ENCODE measurements at places on chromosomes 7 and 10.
A peak's percentile ranks its signal among the peaks of the same experiment; 100 is the strongest.

DNA sequence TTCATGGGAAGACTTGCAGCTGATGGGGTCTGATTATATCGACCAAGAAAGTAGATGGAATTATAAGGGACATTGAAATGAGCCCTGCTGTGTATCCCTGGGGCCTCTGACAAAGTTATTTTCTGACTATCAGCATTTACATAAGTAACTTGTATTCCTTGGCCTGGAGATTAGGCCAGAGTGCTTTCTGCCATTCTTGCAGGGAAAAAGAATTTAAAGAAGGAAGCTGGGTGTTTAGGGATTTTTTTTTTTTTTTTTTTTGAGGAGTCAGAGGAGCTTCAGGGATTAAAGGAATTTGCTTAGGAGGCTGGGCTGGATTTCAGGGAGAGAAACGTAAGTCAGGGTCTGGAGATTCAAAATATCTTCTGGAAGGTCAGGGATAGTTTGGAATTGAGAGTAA, 4.6 kb downstream of the SPAM1 start:
- H3K36me3 ChIP-seq: no peaks in the 10 kb centered on the region
- H3K4me1 ChIP-seq: no peaks in the 10 kb centered on the region
- H3K27me3 ChIP-seq: no peaks in the 10 kb centered on the region
- DNase-seq: no peak
- no peak overlapping the region for H3K4me3 ChIP-seq

GRCh38 chr10:43137717-43138020, 576 bp upstream of the CSGALNACT2 start:
- peak overlapping the region; percentile 91 for H3K27ac ChIP-seq
- no peak for DNase-seq
- H3K36me3 ChIP-seq: no peaks in the 10 kb centered on the region
- no peaks in the 10 kb centered on the region for H3K27me3 ChIP-seq
- H3K4me3 ChIP-seq: peak overlapping the region; percentile 76
- peaks cover 36% of the 10 kb centered on the region for H3K4me1 ChIP-seq

GRCh38 chr7:105677817-105678573, 96.7 kb upstream of the EFCAB10 start:
- H3K4me1 ChIP-seq: peaks cover 63% of the 10 kb centered on the region
- H3K36me3 ChIP-seq: no peaks in the 10 kb centered on the region
- no peak for DNase-seq

DNA sequence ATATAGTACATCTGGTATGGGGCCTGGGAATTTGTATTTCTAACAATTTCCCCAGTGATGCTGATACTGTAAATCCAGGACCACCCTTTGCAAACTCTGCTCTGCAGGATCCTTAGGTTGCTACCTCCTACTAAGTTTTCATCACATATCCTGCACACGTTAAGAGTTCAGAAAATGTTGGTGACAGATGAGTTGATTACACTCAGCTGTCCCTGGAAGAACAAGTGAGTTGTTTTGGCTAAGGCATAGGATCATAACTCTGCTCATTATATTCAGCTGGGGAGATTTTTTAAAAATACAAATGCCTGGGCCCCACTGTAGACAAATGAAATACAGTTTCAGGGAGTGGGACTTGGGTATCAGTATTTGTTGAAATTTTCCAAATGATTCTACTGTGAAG, 274.6 kb upstream of the HABP2 start:
- H3K36me3 ChIP-seq: no peaks in the 10 kb centered on the region
- no peak for DNase-seq
- H3K27me3 ChIP-seq: no peaks in the 10 kb centered on the region
- no peak overlapping the region for H3K4me3 ChIP-seq

- DNase-seq: no peak
- H3K27me3 ChIP-seq: no peaks in the 10 kb centered on the region
- H3K36me3 ChIP-seq: no peaks in the 10 kb centered on the region
These were observed 276.9 kb downstream of the CSTF2T start for GRCh38 chr10:51422311-51423120.

- no peaks in the 10 kb centered on the region for H3K4me1 ChIP-seq
- no peaks in the 10 kb centered on the region for H3K27me3 ChIP-seq
- DNase-seq: no peak
- no peaks in the 10 kb centered on the region for H3K36me3 ChIP-seq
- no peak overlapping the region for H3K4me3 ChIP-seq
- no peak overlapping the region for H3K27ac ChIP-seq
These were observed 383.5 kb upstream of the VWC2 start for GRCh38 chr7:49389871-49390479.

GRCh38 chr10:110425684-110426293, 71.9 kb upstream of the DUSP5 start:
- H3K27ac ChIP-seq: no peak overlapping the region
- H3K27me3 ChIP-seq: no peaks in the 10 kb centered on the region
- no peaks in the 10 kb centered on the region for H3K36me3 ChIP-seq
- no peak overlapping the region for H3K4me3 ChIP-seq

DNA sequence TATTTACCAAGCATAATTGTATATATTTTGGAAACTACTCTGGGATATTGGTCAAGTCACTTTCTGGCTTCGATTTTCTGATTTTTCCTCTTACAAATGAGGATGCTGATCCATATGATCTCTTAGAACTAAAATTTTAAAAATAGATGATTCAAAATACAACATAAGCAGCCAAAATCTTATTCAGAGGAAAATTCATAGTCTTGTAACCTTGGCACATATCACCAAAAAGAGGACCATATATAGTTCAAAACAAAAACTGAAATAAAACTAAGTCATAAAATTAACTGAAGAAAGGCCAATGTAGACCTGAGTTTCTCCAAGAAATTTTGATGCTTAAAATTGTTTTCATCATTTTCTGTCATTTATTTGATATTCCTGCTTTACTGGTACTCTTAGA, 768.3 kb downstream of the SORCS3 start:
- no peak overlapping the region for H3K4me3 ChIP-seq
- no peaks in the 10 kb centered on the region for H3K36me3 ChIP-seq
- H3K27ac ChIP-seq: no peak overlapping the region
- no peaks in the 10 kb centered on the region for H3K27me3 ChIP-seq
- no peaks in the 10 kb centered on the region for H3K4me1 ChIP-seq

GRCh38 chr7:5005066-5005465, 40.6 kb upstream of the RBAK start:
- no peak overlapping the region for H3K27ac ChIP-seq
- no peak for DNase-seq
- peaks cover 7% of the 10 kb centered on the region for H3K36me3 ChIP-seq
- H3K4me3 ChIP-seq: no peak overlapping the region
- H3K4me1 ChIP-seq: no peaks in the 10 kb centered on the region
- H3K27me3 ChIP-seq: no peaks in the 10 kb centered on the region

DNA sequence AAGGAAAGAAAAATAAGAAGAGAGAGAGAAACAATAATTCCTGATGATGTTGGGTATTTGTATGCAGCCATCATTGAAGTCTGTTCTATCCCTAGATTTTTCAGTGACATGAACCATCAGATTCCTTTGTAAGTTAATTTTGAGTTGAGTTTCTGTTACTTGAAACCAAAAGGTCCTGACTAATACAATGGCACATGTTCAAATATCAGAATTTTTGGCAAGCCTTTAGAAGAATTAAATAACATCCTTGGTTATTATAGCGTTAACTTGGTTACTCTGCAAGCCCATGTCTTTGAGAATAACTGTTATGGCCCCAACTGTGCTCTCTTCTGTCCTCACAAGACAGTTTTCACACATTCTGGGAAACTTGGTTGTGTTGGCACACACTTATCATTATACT, 66.5 kb downstream of the SYPL1 start:
- H3K36me3 ChIP-seq: no peaks in the 10 kb centered on the region
- H3K4me3 ChIP-seq: no peak overlapping the region
- no peak overlapping the region for H3K27ac ChIP-seq
- peaks cover 50% of the 10 kb centered on the region for H3K4me1 ChIP-seq

DNA sequence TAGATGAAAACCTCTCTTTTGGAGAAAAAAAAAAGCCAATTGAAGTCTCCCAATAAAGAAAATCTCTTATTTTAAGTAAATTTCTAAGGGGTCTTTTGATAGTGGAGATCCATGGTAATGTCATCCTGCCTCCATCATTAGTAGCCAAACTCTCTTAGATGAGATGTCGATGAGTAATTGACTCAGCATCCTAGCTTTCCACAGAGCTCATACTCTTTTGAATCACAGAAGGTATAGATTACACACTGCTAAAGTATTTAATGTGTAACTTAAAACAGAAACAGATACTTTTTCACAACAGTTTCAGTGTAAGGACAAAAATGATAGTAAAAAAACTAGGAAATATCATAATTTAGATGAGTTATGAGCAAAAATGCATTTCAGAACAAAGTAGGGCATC, 19.4 kb downstream of the MAGI2 start:
- H3K4me1 ChIP-seq: no peaks in the 10 kb centered on the region
- H3K36me3 ChIP-seq: no peaks in the 10 kb centered on the region
- no peak for DNase-seq
- no peak overlapping the region for H3K27ac ChIP-seq
- H3K27me3 ChIP-seq: no peaks in the 10 kb centered on the region

DNA sequence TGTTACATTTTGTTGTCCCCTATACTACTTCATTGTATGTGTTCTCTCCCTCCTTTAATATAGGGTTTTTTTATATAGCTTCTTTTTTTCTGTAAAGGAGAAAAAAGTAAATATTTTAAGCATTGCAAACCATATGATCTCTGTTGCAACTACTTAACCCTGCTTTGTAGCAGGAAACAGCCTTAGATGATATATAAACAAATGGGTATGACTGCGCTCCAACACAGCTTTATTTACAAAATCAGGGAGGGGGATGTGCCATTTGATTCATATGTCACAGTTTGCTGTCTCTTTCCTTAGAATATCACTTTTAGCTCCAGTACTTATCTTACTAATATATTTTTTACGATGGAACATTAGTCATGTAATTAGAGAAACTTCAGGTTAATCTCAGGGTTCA, 155.2 kb upstream of the GNAI1 start:
- no peak for DNase-seq
- no peak overlapping the region for H3K4me3 ChIP-seq
- no peaks in the 10 kb centered on the region for H3K4me1 ChIP-seq
- H3K27me3 ChIP-seq: no peaks in the 10 kb centered on the region
- no peak overlapping the region for H3K27ac ChIP-seq

DNA sequence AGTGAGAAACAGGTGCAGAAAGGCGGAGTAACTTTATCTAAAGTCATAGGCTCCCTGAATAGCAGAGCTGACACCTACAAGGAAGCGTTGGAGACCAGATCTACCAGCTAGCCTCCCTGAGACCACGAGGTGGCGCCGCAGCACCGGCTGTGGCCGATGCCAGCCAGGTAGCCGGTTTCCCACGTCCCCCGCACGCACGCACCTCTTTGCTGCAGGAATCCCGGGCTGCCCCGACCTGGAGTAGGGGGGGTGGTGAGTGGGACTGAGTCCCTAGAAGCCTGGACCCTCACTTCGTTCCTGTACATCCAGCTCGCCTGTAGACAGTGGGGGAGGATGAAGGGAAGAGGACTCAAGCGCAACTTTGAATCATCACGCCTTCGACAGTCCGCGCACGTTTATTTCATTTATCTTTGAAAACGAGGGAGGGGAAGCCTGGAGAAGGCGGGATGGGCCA, 3.7 kb downstream of the ELOVL3 start:
- H3K27me3 ChIP-seq: peaks cover 25% of the 10 kb centered on the region
- peaks cover 44% of the 10 kb centered on the region for H3K4me1 ChIP-seq
- no peaks in the 10 kb centered on the region for H3K36me3 ChIP-seq
- peak; percentile 93 for DNase-seq

DNA sequence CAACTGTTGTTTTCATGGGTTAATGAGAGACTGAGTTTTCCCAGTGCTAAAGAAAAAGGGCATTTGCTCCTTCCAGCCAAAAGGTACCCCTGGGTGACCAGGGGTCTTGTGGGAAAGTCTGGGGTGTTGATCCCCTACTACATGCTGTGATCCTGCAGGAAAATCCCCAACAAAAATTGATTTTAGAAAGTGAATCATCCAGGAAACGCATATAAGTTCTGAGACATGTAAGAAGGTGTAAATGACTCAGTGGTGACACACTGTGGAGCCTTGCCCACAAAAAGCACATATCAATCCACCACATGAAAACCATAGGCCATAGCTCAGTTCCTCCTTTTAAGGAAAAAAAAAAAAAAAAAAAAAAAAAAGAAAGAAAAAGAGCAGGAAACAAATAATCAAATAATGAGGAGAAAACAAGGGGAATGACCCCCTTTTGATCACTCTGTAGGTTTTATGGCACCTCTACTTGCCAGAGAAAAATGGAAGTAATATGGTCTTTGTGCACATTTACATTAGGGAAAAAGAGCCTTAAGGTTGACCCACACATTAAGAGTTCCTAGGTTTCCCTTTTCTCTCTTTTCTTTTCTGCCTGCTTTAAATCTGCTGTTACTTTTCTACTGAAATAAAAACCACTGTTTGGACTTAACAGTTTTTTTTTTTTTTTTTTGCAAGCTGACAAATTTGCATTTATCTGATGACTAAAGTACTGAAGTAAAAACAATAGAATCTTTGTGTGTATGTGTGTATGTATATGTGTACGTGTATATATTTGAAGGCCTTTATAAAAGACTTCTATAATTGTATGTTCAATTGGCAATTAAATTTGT, 386.0 kb downstream of the KIF20B start:
- H3K4me3 ChIP-seq: no peak overlapping the region
- H3K4me1 ChIP-seq: no peaks in the 10 kb centered on the region
- no peaks in the 10 kb centered on the region for H3K36me3 ChIP-seq
- no peak for DNase-seq
- no peaks in the 10 kb centered on the region for H3K27me3 ChIP-seq

DNA sequence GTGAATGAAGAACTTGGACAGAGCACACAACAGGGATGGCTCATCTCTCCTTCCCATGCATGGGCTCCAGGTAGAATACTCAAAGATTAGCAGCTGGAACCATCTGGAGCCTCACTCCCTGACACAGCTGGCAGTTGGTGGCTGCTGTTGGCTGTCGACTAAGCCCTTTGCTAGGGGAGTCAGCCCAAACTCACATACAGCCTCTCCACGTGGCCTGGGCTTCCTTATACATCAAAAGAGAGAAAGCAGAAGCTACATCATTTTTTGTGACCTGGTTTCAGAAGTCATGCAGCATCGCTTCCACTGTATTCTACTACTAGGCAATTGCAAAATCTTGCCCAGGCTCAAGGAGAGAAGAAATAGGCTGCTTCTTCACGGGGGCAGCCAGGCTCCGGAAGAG, 24.4 kb downstream of the ASNS start:
- no peak for DNase-seq
- no peaks in the 10 kb centered on the region for H3K27me3 ChIP-seq
- no peaks in the 10 kb centered on the region for H3K36me3 ChIP-seq
- no peaks in the 10 kb centered on the region for H3K4me1 ChIP-seq

GRCh38 chr7:118327174-118327573, 102.7 kb downstream of the ANKRD7 start:
- no peaks in the 10 kb centered on the region for H3K36me3 ChIP-seq
- H3K4me1 ChIP-seq: no peaks in the 10 kb centered on the region
- no peak for DNase-seq
- H3K27ac ChIP-seq: no peak overlapping the region
- H3K4me3 ChIP-seq: no peak overlapping the region

DNA sequence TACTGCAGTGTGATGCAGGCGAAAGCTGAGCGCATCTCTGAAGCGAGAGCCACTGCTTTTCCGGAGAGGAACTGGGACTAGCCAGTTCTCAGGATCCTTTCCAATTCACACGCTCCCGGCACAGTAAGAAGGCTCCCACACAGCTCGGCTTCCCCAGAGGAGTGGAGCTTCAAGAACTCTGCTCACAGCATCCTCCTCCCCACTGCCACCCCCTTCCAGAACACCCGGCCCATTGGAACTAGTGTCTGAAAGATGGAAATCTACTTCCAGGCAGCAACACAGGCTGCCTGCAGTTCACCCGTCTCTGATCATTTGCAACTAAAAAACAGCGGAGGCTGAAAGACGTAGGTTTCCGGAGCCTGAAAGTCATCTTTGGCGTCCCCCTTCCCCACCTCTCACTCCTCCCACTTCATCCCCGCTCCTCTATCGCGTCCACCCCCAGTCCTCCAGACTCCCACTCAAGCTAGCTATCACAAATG, at the start of gene DGKB:
DGKB (minus strand) TSS at position 163 of the 479 bp plus-strand sequence.
- H3K4me3 ChIP-seq: peak within 1 kb of the TSS; percentile 26
- peaks cover 11% of the 10 kb centered on the region for H3K4me1 ChIP-seq
- H3K27ac ChIP-seq: no peak within 1 kb of the TSS
- peaks cover 5% of the 10 kb centered on the region for H3K27me3 ChIP-seq
- no peaks in the 10 kb centered on the region for H3K36me3 ChIP-seq

Measured in suprapubic skin (tissue), 4 donors.